Activated CD8-positive, alpha-beta memory T cell treated with anti-CD3 and anti-CD28 coated beads, Interleukin-2, amount 50 U/mL, for 4 hours (primary cell): ENCODE measurements at places on chromosomes 1 and 21.

- DNase-seq, result no peak
Observed at GRCh38 chr21:39938086-39938625, 70.9 kb downstream of the PCP4 start.

- DNase-seq, result no peak
Observed at GRCh38 chr1:223765719-223766340, 53.5 kb downstream of the CAPN2 start.

GRCh38 chr21:21731626-21732025, 733.4 kb downstream of the NCAM2 start:
- no peak for DNase-seq

DNA sequence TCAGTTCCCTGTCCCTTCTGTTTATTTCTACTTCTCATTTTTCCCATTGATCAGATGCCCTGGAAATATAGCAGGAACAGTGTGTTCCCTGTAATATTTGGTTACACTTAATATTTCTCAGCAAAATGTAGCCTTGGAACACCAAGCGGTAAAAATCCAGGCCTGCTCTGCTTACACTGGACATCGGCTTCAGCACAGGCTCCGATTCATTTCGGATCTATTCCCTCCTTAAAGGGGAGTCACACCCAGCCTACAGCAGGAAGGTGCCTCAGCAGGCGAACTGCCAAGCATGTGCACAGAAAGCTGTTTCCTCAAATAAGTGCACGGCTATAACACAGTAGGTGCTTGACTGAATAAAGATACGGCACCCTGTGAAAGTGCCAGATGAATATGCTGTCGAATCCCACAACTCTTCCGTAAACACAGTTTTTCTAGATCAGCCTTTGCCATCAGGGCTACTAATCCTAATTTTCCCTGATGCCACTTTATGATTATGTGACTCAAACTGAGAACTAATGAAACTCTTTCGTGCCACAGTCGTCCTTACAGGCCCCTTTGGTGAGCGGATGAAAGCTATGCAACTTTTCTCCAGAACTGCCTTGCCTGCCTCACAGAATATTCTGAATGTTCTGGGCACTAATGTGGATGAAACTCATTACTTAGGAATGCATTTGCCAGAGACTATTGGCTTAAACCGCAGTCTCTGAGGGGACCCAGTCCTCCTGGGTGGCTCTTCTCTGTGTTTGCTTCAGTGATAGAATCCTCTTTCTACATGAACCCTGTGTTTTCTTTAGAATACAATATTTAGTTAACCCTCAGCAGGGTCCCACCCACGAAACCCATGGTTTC, 275.5 kb upstream of the RUNX1 start:
- no peak for DNase-seq

DNA sequence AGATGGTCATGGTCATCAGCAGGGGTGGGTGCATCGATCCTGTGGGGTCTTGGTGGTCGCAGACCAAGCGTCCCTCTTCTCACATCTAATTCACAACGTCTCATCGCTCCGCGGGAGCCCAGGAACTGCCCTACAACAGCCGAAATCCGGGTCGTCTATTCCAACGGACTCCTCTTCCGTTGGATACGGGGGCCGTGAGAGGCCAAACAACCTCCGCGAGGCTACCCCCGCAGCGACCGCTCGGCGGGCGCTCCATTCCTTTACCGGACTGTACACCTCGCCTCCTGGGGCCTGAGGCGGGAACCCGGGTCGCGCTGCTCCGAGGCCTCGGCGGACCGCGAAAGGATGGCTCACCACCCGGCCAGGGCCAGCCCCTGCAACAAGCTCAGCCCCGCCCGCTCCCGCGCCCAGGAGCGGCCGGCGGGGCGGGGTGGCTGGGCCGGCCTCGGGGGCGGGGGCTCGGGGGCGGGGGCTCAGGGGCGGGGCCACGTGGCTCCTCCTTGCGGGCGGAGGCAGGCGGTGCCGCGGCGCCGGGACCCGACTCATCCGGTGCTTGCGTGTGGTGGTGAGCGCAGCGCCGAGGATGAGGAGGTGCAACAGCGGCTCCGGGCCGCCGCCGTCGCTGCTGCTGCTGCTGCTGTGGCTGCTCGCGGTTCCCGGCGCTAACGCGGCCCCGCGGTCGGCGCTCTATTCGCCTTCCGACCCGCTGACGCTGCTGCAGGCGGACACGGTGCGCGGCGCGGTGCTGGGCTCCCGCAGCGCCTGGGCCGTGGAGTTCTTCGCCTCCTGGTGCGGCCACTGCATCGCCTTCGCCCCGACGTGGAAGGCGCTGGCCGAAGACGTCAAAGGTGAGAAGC, at the start of gene QSOX1:
QSOX1 (plus strand) TSS at position 545 of the 857 bp plus-strand sequence; CDS start at position 584, 39 bp downstream.
- DNase-seq, result peak; percentile 87

DNA sequence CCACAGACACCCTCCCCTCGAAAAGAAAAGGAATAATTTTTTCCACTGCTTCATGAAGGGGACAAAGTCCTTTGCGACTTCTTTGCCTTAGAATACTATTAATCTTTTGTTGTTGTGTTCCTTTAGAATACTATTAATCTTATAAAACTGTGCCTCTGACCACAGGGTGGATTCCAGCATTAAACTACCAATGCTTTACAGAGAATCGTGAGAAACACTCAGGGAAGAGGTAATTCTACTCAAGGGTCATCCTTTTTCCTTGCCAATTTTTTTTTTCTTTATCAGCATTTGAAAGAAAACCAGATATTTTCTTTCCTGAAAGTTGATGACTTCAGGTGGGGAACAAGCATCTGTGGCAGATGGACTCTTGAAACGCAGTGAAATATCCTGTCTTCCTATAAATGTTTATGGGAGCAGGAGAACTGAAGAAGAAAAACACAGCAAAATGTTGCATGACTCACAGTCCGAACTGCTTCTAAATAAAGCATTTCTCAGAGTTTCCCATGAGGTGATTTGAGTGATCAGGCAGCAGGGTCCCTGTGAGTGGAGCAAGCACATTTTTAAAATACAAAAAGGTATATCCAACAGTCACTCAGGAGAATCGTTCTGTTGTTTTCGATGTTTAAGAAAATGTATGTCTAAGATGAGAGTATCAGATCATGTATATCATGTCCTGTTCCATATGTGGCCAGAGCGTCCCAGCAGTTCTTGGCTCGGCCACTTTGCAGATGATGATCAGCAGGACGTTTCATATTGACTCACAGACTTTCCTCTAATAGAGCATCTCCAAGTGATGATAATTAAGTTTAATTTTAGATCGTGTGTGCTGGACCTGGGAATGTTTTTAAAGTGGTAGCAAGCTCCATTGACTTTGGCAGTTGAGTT, 154.2 kb upstream of the RUNX1 start:
- no peak for DNase-seq

DNA sequence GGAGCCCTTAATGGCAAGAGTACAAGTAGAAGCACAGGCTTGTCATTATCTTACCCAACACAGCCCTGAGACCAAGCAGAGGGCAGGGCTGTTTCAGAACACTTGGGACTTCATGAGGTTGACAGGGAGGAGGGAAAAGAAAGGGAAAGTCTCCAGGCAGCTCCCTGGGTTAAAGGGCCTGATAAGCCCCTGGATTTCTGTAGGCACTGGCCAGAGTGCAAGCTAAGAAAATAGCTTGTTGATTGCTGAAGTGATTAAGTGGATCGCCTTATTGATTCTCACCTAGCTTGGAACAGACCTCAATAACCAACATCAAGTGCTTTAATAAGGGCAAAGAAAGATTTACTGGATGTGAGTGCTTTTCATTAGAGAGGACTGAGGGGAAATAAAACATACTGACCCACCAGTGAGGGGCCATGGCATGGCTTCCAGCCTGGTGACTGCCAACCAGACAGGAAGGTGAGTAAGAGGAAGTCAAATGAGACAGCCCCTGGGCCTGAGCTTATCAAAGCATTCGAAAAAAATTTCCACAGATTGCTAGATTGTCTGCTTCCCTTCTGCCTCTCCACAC, 121.4 kb upstream of the NFIA start:
- no peak for DNase-seq

DNA sequence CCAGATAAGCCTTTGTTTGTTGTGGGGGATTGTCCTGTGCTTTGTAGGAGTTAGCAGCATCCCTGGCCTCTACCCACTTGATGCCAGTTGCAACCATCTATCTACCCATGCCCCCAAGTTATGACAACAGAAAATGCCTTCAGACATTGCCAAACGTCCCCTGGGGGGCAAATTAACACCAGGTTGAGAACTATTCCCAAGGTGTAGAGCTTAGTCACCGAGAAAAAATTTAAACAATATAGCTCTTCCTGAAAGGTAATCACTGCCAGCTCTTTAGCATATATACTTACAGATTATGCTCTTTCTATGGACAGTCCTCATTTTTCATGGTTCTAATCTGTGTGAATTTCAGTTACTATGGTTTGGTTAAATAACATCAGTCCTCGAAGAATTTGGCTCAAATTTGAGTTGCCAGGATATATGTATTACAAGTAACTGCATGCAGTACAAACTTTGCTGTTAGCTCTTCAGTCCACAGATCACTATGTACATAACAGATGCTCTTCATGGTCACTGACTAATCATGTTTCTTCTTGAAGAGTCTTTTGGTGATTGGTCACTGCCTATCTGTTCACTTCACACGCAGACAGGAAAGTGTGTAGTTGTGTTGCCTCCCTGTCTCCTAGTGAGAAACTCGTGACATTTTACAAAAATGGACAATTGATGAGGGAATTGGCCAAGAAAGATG, 25.2 kb downstream of the MAPKAPK2 start:
- DNase-seq, result no peak

DNA sequence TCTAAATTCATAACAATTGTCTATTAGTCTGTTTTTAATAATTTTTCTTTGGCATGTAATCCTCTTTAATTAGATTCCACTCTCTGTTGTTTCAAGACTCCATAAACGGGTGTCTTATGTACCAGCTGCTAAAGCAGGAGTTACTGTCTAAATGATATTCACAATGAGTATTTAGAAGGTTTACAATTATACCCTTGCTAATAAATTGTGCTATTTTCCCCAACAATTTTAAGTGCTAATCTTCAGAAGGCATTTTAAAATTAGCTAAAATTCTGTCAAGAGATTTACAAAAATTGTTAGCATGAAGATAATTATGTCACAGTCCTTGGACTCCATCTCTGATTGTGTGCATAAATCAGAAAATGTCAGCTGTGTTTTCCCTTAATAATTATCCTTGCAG, 83.7 kb downstream of the DPYD start:
- DNase-seq, result no peak

DNA sequence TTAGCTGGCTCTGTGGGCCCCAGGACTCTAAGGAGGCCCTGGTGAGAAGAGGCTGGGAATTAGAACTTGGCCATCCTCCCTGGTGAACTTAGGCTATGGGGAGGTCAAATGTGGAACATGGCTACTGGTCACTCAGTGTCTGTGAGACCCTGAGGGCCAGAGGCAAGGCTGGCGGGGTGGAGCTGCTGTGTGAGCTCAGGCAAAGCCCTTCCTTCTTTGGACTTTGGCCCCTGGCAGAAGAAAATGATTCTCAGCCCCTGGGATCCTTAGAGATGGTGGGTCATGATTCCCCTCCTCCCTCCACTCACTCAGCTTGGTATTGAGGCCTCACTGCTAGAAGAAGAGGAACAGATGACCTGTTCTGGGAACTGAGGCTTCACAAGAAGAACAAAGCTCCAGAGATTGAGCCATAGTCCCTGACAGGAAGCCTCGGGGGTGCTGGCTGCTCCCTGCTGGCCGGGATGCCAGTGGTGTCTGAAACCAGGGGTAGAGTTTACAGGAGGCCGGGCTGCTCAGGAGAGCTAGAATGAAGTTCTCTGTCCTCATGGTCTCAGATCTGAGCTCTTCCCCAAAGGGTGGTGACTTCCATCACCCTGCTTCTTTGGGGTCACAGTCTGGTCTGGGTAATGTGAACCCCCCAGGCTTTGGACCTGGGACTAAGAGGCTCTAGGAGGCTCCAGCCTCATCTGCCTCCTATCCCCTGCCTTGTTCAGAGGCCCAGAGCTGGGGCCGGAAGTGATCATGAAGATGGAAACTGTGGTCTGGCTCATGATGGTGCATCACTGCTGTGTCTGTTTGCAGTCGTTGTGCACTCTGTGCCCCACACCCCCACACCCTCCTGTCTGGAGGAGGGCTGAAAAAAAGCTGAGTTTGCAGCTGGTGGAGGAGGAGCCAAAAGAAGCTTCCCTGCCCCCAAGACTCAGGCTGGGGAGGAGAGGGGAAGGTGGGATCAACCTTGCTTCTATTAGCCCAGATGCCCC, 905 bp downstream of the BTBD19 start:
- DNase-seq, result peak; percentile 84

- peak; percentile 75 for DNase-seq
Observed at GRCh38 chr1:180954005-180954800, 41.5 kb downstream of the KIAA1614 start.

DNA sequence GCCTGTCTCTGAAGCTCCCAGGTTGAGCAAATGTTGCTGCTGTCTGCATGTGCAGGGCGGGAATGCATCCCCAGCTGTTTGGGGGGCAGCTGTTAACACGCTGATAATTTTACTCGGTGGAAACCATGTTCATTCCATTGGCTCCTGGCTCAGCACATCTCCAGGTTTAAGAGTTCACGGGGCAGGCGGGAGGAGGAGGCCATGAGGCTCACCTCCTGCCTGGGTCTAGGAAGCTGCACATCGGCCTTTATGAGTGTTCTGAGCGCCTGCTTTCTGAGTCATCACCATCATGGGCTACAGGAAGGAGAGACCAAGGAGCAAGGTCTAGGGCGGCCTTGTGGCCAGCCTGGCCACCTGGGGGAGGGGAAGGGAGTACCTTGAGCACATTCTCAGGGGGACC, 29.7 kb downstream of the AJAP1 start:
- DNase-seq, result no peak

DNA sequence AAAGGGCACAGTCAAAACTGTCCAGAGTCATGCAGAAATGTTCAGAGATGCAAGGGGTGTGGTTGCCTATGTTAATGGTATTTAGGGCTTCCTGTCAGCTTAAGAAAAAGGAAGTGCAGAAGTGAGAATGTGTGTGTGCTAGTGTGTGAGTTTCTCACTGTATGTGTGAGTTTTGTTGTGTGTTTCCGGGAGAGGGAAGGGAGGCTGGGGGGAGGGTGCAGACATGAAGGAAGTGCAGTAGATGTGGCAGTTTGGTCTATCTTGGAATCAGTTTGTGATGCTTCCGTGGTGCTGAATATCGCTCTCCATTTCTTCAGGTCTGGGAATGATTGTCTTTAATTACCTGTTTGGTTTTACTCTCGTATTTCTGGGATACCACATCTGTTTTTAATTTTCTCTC, 16.5 kb upstream of the ATP6V1G3 start:
- peak; percentile 47 for DNase-seq

- no peak for DNase-seq
Observed at GRCh38 chr1:56511364-56511763, 68.0 kb downstream of the PLPP3 start.

- no peak for DNase-seq
Observed at GRCh38 chr21:33668180-33668579, 25.9 kb downstream of the ITSN1 start.

DNA sequence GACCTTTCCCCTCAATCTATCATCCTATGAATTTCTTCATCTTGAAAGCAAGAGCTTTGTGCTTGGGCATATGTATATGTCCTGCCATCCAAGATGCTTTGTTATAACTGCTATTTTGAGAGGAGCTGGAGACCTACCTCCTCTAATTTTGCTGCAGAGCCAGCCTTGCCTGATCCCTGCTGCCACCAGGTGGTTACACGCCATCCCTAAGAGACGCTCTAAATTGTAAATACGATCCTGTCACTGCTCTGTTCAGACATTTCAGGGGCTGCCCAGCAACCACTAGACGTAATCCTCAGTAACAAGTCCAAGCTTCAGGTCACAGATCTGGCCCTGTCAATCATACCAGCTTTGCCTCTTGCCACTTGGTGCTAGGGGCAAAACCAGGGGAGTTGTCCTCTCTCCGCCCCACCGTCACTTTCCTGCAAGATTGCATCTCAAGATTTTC, 32.9 kb downstream of the GPA33 start:
- no peak for DNase-seq
